ENCODE measurements at places on chromosomes 3 and 15.

DNA sequence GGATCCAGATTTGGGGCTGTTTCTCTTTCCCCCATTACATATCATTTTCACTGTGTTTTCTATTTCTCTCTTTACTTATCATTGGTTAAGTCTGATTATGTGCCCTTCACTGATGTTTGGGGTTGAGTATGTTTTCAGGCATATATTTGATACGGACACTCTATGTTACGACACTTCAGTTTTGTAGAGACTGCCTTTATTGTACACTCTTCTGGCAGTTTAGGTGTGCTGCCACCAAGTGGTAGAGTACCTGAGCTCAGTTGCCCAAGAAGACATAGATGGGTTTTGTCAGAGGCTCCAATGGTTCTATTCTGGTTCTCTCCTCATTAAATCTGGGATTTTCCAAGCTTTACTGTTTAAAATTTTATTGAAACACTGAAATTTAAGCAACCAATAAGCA is 255.0 kb upstream of the ROPN1 start:
- peak; percentile 32 for DNase-seq

DNA sequence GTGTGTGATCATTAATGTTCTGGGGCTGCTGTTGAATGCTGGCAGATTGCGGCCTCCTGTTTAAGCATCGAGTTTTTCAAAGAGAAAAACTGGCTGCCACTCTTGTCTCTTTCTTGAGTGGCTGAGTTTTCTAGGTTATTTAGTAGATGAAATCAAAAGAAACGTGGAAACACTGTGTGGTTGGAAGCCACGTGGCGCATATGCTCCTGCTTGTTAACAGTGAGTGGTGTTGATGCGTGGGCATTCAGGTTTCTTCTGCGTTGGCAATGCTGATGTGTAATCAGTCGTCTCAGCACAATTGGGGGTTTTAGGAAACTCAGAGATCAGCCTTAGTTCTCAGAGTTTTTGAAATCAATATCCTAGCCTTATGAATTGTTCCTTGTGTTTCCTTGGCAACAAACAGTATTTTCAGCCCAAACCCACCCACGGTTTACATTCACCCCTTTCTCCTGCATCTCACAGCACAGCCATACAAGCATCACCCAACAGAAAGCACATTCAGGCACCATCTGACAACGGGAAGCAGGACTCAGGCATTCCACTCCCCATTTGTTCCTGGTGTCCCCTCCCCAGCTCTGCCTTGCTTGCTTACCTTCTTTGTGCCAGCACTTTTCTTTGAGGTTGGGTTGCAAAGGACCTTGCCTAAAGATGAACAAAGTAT is 74.7 kb downstream of the SEC22A start:
- no peak for DNase-seq

DNA sequence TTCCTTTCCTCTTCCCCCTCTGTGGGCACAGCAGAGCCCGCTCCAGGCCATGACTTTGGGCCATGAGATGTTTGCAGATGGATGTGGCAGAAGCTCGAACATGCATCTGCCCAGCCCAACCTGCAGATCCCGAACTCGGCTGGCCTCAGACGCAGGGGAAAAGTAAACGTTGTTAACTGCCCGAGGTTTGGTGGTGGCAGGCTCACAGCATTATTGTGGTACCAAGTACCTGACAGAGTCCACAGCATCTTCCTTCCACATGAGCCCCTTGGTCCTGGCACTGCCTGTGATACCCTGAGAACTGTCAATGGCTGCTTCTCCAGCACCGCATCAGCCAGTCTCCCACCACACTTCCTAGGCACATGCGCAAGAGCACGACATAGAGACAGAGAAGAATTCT is 424.3 kb downstream of the OCA2 start:
- DNase-seq: no peak

DNA sequence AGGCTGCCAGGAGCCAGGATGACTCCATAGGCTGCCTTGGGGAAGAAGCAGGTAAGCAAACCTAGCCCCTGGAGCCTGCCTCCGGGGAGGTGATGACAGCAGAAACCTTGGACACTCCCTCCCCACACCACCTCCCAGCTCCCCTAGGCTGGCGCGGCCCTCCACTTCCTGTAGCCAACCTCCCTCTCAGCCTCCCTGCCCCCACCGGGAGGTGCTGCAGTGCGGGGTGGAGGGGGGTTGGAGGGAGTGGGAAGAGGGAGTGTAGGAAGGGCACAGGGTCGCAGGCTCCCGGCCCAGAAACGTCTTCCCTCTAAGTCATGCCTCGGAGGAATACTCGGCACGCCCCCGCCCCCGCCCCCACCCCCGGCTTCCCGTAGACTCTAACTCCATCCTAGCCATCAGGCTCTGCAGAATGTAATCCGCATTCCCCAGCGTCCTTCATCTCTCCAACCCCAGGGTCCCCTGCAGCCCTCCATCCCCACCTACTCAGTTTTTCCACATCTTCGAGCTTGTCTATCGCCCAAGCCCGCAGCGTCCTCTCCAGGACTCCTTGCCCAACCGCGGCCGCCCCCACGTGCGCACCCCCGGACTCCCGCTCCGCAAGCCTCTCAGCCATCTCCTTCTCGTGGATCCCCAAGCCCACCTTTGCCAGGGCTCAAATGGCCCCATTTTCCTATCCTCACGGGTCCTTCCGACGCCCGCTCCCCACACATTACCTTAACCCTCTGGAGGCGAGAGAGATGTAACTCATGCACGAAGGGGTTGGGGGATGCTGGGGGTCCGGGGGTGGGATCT is 528 bp downstream of the LPCAT4 start:
- DNase-seq: peak; percentile 70

GRCh38 chr15:27426805-27427204 is 455.8 kb downstream of the GABRG3 start:
- no peak for DNase-seq

GRCh38 chr15:99503411-99503810 is 62.4 kb upstream of the MEF2A start:
- DNase-seq: no peak

DNA sequence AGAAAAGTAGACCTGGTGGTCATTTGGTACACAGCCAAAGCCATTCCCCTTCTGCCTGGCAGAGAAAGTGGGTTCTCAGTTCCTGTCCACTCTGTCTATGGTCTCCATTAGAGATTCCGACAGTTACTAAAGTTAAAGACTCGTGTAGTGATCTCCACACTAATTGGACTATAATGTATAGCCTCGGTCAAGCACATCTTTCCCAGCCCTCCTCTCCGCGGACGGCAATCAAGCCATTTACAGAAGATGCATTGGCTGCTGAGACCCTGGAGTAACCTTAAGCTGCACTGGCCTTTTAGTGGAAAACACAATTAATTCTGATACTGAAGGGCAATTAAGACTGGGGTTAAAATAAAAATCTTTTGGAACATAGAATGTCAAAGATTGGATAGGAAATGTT is 865.3 kb downstream of the MCTP2 start:
- DNase-seq: no peak

GRCh38 chr15:80173022-80173759 is 20.4 kb downstream of the FAH start:
- peak; percentile 65 for DNase-seq

DNA sequence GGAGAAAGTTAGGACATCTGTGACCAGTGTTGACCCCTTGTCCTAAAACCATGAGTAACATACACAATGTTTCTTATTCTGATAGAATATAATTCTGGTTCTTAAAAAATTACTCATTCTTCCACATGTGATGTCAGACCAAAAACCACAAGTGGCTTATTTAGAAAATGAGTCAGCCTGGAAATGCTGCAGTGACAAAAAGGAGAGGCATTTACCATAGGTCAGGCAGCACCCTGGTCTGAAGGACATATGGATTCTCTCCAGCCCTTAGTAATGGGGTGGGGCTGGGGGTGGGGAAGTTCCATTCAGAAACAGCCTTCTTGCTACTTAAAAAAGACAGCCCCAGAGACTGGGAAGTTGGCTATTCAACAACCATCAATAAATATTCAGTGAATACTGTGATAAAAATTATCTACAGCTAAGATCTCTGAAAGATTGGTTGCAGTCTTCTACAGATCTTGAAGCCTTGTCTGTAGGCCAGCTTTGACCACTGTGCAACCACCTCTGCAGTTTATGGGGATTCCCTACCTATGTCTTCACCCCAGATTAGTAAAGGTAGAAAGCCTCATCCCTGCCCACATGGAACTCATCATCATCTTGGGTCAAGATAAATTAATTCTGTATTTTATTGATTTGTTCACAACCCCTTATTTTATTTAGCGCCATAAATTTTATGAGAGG is 34.9 kb upstream of the TIMP4 start:
- peak; percentile 98 for DNase-seq

DNA sequence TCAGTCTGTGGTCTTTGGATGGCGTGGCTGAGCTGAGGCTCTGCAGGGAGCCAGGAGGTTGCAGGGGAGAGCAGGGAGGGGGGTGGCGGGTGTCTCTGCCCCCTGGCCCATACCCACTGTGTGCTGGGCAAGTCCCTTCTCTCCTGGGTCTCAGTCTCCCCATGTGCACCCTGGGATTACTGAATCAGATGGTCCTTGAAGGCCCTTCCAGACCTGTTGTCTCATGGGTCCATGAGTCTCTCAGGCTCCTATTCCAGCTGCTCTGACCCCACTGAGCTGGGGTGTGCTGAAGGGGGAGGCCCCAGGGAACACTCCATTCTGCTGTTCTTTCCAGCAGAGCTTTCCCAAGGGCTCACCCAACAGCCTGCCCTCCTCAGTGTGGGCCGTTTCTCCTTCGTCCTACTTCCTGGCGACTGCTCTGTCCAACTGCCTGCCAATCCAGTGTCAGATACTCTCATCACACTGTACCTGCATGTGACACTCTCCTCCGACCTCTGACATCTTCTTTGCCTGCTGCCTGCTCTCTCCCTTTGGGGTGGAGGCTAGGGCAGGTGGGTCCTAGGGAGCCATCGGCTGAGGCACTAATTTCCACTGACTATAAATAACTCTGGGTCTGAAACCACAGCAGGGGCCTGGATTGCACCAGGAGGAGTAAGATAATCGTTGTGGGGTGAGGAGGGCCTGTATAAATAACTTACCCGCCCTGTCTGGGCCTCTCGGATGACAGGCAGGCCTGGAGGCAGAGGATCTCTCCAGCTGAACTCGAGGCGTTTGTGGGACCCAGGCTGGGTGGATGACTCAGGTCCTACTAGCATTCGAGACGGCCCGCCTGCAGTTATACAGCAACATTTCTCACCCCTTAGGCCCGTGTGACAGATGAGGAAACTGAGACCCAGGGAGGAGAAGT is 67.1 kb downstream of the ATP2B2 start:
- DNase-seq: peak; percentile 85

GRCh38 chr15:65371976-65372786 is 5.6 kb downstream of the IGDCC3 start:
- DNase-seq: no peak

- DNase-seq: peak; percentile 62
Measured at GRCh38 chr3:98807011-98807410, 43.9 kb downstream of the ST3GAL6 start.

- DNase-seq: peak; percentile 7
Measured at GRCh38 chr3:42805141-42805821, 991 bp upstream of the HIGD1A start.

- DNase-seq: no peak
Measured at GRCh38 chr15:93219859-93220420, 130.9 kb upstream of the RGMA start.

- DNase-seq: no peak
Measured at GRCh38 chr3:196195664-196196265, 15.4 kb downstream of the ZDHHC19 start.

DNA sequence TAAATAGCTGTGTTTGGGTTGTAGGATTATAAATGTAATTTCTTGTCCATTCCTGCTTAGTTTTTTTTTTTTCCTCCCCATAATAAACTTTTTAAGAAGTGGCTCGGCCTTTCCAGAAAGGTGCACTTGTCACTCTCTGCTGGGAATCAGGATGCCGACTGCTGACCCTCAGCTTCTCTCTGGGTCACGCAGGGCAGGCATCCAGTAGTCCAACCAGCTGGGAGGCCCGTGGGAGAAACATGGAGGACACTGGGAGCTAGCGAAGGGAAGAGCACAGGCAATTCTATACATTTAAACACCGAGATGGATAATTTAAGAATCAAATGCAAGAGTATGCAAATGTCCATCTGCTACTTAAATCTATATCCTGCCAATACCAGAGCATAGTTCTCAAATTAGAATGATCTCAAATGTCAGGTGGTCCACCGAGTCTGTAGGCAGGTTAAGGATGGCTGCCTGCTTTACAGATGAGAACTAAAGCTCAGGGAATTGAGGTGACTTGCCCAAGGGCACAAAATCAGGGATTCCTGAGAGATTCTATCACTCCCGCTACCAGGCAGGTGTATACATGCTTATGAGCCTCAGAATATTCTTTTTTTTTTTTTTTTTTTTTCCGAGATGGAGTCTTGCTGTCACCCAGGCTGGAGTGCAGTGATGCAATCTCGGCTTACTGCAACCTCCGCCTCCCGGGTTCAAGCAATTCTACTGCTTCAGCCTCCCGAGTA is 64.5 kb downstream of the DAPK2 start:
- DNase-seq: no peak

- DNase-seq: peak; percentile 6
Measured at GRCh38 chr3:14988988-14989394, 41.6 kb downstream of the NR2C2 start.

- no peak for DNase-seq
Measured at GRCh38 chr3:99470841-99471240, 167.6 kb upstream of the COL8A1 start.

DNA sequence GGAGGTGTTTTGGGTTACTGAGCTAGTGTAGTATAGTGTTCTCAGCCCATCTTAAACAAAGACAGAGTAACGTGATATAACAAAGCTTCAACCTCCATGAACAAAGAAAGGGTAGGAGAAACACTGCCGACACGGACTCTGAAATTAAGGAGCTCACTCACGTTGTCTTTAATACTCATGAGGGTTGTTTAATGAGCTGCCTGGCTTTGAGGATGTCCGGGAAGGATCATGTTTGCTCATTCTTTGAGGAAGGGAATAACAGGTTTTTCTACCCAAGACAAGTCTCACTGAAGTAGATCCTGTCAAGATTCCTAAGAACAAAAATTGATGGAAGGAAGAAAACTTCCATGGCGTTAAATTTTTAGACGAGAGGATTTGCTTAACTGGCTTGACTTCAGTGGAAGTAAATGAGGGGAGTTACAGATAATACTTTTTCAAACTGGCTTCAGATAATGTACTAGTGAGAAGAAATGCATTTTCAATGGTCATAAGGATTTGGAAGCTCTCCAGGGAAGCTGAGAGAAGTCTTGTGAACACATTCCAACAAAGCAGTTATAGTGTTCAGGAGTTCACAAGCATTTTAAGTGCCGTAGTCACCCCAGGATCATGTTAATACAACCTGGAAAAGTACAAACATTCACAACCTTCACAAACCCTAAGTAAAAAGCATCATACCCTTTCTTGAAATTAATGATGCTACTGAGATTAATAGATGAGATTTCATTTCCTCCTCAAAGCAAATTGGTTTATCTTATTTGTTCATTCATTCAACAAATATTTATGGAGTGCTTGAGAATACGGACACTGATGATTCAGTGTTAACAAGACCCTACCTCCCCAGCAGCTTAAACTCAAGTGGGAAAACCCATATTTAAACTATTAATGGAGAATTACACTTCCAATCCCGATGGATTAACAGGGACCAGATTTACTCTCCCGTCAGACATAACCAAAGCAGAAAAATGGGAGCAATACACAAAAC is 101.5 kb downstream of the SHQ1 start:
- DNase-seq: no peak

GRCh38 chr3:13801361-13802204 is 78.3 kb downstream of the WNT7A start:
- peak; percentile 40 for DNase-seq
